Activated naive CD8-positive, alpha-beta T cell treated with anti-CD3 and anti-CD28 coated beads, Interleukin-2, amount 50 U/mL, for 24 hours (primary cell): ENCODE measurements at places on chromosomes 11 and 22.
A peak's percentile ranks its signal among the peaks of the same experiment; 100 is the strongest.

DNA sequence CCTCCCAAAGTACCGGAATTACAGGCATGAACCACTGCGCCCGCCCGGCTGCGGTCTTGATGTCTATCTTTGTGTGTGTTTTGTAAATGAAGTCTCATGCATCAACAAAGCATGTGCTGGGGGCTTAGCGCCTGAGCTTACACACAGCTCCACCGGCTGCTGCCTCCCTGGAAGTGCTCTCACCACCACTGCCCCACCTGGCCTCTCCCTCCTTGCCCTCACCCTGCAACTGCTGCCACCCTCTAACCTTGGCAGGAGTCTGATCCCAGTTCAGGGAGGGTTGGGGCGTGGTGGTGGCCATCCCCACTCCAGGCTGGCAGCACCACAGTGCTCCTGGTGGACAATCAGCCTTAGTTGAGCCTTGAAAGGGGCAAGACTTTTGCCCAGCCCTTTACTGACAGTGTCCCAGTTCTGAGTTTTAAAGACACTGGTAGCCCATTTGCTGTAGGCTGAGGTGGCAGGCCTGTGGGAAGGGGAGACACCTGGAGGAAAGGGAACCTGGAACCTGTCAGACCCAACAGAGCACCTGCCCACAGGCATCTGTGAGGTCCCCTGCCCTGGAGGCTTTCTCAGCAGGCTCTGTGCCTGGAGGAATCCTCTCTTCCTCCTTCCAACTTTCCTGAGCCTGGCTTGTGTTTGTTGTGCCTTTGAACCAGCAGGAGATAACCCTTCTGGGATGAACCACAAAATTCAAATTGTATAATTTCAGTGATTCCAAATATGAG is 42.4 kb upstream of the WEE1 start:
- no peak for DNase-seq

DNA sequence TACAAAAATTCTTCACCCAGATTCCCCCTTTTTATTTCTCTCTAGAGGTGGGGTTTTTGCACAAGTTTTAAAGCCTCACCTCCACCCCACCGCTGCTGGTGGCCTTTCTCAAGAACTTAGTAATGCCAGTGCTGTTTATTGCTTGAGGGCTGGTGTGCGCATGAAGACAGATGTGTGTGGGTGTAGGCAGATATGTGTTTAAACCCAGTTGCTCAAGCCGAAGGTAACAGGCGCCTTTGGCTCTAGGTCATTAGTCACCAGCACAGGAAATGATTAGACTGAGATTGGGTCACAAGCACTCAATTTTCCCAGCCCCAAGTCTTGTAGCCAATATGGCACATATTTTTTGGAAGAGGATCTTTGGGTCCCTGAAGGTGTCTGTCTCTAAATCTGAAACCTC is 2.7 kb upstream of the CLMP start:
- peak; percentile 7 for DNase-seq

- no peak for DNase-seq
Measured at GRCh38 chr22:37443086-37443485, 15.8 kb upstream of the ELFN2 start.

GRCh38 chr22:45127866-45128265 is 35.9 kb upstream of the NUP50 start:
- DNase-seq, result no peak

- DNase-seq, result no peak
Measured at GRCh38 chr22:26556904-26557303, 33.0 kb downstream of the TPST2 start.

GRCh38 chr22:38696606-38697424 is 3.9 kb downstream of the JOSD1 start:
- DNase-seq, result peak; percentile 38

GRCh38 chr11:100152766-100153165 is 534.3 kb upstream of the ARHGAP42 start:
- no peak for DNase-seq

- no peak for DNase-seq
Measured at GRCh38 chr11:80650966-80651365, 1210.1 kb upstream of the TENM4 start.

DNA sequence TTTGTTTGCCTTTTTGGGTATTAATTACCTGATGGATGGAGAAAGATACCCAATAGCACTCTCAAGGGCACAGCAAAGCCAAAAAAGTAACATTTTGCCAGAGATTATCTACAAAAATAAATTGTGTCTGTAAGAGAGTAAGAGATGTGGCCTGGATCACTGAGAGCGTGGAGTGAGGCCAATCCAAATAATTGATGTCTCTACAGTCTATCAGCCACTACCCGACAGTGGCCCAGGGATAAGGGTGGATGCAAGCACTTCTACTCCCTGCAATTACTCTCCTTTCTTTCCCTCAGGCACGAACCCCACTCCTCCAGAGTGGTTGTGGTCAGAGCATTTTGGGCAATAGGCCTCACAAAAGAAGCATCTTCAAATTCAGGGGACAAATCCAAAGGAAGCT is 92.3 kb upstream of the ZC3H12C start:
- DNase-seq, result no peak

DNA sequence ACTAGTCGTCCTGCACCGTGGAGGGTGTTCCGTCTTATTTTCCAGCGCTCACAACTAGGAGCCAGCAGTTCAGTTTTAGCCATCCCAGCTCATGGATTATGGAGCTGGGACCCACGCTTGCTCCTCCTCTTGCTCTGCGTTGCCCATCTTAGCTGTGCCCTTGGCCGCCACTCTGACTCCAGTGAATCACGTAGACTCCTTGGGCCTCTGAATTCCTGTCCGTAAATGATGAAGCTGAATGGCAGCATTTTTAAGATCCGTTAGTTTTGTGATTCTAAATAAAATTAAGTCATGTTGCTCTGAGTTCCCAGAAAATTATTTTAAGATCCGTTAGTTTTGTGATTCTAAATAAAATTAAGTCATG is 23.8 kb downstream of the BCR start:
- no peak for DNase-seq

- DNase-seq, result no peak
Measured at GRCh38 chr22:25176175-25176574, 23.5 kb upstream of the CRYBB3 start.

- DNase-seq, result peak; percentile 44
Measured at GRCh38 chr11:77147668-77148321, 19.7 kb downstream of the MYO7A start.

- DNase-seq, result no peak
Measured at GRCh38 chr22:38170469-38170868, 11.2 kb downstream of the PLA2G6 start.

GRCh38 chr11:120020981-120021380 is 116.9 kb downstream of the TRIM29 start:
- DNase-seq, result no peak

GRCh38 chr11:46309814-46310259 is 32.4 kb downstream of the CREB3L1 start:
- DNase-seq, result no peak

DNA sequence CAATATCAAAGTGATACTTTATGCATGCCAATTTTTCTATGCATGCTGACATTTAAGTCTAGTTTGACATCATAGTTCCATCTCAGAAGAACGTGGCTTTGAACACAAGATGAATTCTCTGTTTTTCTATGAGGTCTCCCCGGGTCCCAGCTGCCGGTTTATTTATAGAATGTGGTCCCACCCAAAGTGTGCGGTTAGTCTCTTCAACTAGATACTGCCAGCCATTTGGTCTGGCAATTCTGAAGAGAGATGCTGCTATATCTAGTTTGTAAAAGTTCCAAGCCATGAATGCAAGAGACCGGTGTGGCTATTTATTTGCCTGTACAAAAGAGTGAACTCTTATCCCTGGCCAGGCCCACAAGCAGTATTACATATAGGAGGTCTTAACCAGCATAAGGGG is 9.2 kb downstream of the OR5A2 start:
- DNase-seq, result no peak

DNA sequence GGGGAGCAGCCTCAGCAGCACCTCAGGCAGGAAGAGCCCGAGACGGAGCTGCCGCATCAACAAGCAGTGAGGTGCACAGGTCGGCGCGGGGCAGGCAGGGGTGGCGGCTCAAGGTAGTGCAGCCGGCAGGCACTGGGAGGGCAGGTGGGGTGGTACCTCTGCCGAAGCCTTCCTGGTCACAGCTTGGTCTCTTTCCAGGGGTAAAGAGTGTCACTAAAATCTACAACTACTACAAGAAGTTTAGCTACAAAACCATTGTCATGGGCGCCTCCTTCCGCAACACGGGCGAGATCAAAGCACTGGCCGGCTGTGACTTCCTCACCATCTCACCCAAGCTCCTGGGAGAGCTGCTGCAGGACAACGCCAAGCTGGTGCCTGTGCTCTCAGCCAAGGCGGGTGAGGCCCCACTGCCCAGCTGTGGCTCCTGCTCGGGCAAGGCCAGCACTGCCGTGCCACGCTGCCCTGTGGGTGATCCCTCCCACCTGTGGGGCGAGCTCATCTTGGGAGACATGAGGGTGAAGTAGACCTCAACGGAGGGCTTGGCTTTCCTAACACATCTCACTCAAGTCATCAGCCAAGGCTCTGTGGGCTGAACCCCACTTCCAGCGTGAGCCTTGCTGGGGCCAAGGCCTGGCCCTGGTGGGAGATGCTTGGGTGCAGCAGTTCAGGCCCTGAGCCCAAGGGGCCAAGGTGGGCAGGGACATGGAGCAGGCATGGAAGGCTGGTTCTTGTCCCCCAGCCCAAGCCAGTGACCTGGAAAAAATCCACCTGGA is 13.6 kb downstream of the GATD1 start:
- no peak for DNase-seq

DNA sequence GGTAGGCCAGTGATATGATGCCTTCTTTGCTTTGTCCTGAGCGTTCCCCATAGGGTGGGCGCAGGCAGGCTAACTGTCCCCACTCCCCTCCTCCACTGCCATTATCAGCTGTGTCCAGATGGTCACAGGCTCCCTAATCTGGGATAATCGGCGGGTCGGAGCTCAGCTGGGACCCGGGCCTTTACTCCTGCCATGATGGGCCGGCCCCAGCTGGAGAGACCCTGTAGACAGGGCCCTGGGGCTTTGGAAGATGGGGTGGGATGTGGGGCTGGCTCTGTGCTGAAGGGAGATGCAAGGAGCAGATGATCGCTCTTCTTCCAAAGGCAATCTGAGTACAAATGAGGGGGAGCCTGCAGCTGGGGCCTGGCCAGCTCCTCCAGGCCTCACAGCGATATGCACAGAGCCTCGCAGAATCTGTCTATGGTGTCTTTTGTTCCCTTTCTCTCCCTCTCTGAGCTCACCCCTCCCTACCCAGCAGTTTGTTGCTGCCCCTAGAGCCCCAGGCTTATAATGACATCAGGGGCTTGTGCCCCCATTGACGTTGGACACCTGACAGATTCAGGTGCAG is 11.9 kb downstream of the KLHL35 start:
- DNase-seq, result no peak
